Left cardiac atrium (tissue), 4 donors: ENCODE measurements at places on chromosomes 2 and 18. TPM values are rescaled to one million over a fixed set of nuclear protein-coding genes. Genes with fewer than 3 reads are reported as not detected.

- DNase-seq: no peak
Observed at GRCh38 chr2:212480447-212480846, 58.2 kb downstream of the ERBB4 start.

- no peak for DNase-seq
Observed at GRCh38 chr2:55106148-55106547, 55.9 kb upstream of the RTN4 start.

GRCh38 chr2:122530814-122531213, 775.4 kb downstream of the TSN start:
- DNase-seq: no peak

- no peak for DNase-seq
Observed at GRCh38 chr2:38590053-38590452, 12.7 kb downstream of the HNRNPLL start.

DNA sequence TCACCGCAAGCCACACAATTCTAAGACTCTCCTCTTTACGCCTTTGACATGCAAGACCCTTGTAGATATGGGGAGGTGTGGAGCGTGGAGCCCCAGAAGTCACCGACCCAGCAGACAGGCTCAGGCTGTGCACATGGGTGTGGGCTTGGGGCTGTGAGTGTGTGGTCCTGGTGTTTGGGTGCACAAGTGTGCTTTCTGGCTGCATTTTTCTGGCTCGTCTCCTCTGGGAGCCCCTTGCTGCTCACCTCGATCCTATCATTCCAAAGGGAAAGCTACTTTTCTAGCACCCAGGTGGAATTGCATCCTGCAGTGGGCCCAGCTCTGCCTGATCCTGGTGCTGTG, 143.0 kb downstream of the ACOXL start:
- DNase-seq: no peak

Gene SERPINB8
- 10.8 TPM for total RNA-seq

Gene SCN1A
- total RNA-seq: 0.32 TPM

Gene ZNF236
- 12.1 TPM for total RNA-seq

Gene FMNL2
- 16.6 TPM for total RNA-seq

Gene ARHGEF33
- 0.73 TPM for total RNA-seq

Gene CROCC2
- not detected for total RNA-seq

Gene NGEF
- total RNA-seq: 1.6 TPM
